ENCODE measurements at places on chromosomes 4 and X. TPM values are rescaled to one million over a fixed set of nuclear protein-coding genes. Genes with fewer than 3 reads are reported as not detected.

Gene RTL5
- 3.9 TPM for total RNA-seq

Gene HTRA3
- total RNA-seq = 0.05 TPM

Gene SMIM10L2A
- 1.9 TPM for total RNA-seq

DNA sequence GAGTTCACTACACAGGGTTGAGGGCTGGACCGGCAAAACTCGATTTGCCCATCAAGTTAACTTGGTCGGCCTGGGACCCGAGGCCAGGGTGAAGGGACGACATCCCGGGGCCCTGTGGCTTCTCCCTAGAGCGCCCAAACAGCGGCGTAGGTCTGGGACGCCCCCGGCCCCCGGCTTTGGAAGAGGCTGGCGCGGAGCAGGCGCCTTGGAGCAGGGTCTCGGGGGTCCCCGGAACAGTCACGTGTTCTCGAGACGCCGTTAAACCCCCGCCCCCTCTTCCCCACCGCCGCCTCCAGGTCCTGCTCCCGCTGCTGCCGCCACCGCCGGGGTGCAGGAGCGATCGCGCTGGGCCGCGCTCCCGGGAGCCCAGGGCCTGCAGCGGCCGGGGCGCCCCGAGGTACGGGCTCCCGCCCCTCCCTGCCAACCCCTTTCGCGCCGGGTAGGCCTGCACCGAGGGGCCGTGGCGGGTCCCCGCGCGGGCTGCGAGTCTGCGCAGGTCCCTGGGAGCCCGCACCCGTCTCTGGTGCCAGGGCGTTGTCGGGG lies at the start of gene NPY5R:
Gene NPY5R (plus strand): TSS at position 289 of the 543 bp plus-strand sequence. CDS start 6,382 bp downstream, outside the sequence.
- no peak for DNase-seq

DNA sequence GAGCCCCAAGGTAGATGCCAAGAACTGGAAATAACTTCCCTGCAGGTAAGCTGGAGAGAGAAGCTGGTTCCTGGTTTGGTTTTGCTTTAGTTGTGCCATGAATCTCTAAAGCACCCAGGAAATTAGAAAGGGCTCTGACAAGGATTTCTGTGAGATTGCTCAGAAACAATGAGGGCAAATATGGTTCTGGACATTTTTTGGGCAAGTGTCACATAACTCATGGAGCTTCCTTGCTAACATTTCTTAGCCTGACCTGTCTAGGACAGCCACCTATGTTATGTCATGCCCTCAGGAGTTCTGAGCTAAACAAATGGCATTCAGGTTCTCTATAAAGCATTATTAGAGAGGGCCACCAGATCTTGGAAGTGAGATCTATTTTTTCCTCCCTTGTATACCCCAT lies 131.8 kb downstream of the GUCY2F start:
- no peak for DNase-seq

- DNase-seq = no peak
Observed at GRCh38 chrX:52349681-52350080, 19.1 kb upstream of the XAGE2 start.

DNA sequence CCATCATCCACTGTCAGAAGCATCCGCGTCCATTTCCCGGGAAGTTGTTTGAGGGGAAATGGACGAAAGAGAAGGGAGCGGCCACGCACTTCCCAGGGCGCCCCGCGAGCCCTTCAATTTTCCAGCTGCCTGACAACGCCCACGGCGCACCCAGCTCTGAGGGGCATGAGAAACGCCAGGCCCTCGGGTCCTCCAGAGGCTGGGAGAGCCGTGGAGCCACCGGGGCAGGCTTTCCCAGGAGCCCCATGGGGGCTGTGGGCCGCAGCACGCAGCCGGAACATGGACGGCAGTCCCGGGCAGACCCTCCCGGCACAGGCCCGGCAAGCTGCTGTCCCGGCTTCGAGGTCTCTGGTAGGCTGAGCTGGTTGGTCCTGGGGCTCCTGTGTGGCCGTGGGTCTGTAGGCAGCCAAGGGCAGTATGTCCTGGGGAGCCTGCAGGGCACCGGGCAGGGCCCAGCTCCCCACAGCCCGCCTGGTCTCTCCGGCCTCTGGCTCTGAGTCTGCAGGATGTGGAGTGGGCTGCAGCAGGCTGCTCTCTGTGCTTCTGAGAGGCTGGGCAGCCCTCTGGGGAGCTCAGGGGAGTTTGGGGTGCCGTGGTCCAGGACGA lies 115.2 kb downstream of the FAM53A start:
- DNase-seq = no peak

DNA sequence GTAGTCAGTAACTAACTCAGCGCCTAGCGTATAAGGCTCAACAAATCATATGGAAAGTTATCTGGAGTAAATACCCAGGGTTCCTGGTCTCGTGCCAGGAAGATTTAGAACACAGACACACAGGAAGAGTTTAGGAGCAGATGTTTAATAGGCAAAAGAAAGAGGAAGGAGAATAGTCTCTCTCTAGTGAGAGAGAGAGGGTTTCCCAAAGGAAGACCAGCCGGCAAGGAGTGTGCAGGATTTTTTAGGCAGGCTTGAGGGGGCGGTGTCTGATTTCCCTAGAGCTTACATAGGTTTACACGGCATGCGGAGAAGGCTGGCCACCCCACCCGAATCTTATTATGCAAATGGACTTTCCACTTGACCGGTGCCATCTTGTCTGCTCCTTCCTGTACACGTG lies 284.0 kb upstream of the FRG1 start:
- no peak for DNase-seq

DNA sequence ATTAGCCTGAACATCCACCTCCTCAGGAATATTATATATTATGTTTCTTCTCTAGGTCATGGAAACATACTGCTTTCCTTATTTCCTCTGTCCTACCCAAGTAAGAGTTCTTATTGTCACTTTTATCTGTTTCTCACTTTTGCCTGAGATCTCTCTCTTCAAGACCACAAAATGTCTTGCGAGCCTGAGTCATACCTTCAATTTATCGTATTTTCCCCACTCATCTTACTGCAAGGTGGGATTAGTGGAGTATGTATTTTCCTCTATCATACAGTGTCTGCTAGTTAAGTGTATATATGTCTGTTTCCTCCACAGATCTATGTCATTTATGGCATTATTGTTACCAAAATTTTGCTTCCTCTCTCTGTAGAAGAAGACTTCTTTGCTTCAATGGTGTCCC lies 124.5 kb downstream of the EIF4E start:
- no peak for DNase-seq

DNA sequence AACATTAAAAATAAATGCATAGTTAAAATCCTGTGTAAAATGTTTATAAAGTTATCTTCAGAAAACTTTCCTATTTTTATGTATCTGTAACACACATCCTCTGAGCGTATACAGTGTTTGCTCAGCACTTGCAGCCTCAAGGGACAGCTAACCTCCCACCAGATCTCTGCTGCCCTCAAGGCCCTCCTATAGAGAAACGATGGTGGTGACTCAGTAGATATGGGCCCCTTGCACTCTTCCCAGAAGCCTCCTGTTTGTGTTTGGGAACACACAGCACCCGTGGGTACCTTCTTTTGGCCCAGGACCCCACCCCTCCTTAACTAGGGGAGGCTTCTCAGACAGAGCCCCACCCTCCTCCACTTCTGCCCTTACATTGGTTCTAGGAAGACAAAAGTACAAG lies 26.7 kb downstream of the PJA1 start:
- DNase-seq = no peak

DNA sequence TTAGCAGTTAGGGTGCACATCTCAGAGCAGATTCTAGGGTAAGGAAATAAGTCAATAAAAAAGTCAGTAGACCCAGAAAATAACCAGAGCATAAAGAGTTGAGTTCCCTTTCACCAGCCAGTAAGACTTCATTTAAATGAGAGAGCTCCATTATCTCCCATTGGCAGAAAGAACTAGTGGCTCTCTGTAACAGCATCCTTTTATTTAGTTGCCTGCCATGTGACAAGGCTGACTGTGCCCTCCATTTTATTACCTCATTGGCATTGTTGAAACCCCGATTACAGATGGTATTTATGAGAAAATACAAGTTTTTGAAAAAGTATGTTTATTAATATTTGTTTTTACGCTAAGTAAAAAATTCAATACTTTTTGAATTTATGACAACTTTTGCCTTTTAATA lies 859.5 kb upstream of the NDST4 start:
- no peak for DNase-seq

DNA sequence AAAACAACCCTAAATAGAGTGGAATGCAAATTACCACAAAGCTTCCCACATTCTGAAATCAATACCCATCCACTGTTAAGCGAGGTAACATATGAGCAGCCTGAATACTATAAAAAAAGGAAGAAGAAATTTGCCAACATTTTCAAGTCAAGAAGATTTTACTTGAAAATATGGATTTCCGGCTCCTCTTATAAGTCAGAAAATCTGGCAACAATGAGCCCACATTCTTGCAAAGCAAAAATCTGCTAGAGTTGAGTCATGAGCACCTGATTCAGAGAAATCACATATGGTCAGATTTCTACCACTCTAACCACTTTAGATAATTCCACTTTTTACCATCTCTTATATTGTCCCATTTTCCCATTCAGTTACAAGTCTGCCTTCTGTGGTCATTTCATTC lies 395.7 kb downstream of the DTHD1 start:
- DNase-seq = no peak

DNA sequence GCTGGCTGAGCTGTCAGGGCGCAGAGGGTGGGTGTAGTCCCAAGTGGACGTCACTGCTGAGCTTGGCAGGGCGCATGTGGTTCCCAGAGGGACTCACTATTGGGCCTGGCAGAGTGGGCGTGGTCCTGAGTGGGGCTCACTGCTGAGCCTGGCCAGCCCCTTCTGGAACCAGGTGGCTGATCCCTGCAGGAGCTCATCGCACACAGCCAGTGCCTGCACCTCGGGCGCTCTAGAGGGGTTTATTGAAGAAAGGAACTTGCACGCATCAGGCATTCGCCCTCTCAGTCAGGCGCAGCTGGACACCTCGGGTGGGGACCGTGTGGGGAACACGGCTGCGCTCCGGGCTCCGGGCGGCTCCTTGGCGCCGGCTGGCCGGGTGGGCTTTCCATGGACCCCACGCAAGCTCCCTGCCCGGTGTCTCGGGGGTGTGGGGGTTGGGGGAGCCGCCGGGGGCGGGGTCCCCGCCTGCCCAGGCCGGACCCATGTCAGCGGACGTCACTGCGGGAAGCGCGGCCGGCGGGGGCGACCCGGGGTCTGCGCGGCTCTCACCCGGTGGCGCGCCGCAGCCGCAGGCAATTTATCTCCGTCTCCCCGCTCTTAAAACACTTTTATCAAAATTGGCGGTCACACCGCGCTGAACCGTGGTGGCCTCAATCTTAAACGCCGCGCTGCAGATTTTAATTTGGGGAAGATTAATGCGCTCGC lies 65.4 kb upstream of the NKX1-1 start:
- DNase-seq = no peak

- DNase-seq = peak; percentile 11
Observed at GRCh38 chr4:158496030-158496741, 25.5 kb upstream of the RXFP1 start.

DNA sequence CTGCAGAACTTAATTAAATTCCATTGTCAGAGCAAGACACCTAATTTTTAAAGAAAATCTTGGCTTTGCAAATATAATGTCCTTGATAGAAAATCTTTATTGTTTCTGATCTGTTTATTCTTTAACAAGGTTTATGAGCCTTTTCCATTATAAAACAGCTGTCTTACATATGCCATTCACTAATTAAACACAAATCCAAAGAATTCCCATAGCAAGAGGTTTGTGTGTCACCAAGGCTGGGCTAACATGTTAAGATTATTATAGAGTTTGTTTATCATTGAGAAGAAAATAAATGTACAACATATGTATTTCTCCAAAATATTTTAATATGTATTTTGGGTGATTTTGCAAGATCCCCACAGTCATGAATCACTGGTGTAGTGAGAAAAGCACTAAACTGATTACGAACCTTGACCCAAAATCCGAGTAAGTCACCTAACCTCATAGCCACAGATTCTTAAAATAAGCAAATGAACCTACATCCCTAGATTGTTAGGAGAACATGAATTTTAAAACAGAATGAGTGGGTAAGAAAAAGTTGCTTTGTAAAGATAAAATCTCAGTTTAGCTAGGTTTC lies 694.8 kb upstream of the INTU start:
- DNase-seq = no peak
